ENCODE measurements at places on chromosomes 4 and X. TPM values are rescaled to one million over a fixed set of nuclear protein-coding genes. Genes with fewer than 3 reads are reported as not detected.
A peak's percentile ranks its signal among the peaks of the same experiment; 100 is the strongest.

- DNase-seq, result no peak
Measured at GRCh38 chr4:169203891-169204290, 66.9 kb downstream of the SH3RF1 start.

- peak; percentile 25 for DNase-seq
Measured at GRCh38 chrX:135477576-135477975, 42.9 kb upstream of the INTS6L start.

DNA sequence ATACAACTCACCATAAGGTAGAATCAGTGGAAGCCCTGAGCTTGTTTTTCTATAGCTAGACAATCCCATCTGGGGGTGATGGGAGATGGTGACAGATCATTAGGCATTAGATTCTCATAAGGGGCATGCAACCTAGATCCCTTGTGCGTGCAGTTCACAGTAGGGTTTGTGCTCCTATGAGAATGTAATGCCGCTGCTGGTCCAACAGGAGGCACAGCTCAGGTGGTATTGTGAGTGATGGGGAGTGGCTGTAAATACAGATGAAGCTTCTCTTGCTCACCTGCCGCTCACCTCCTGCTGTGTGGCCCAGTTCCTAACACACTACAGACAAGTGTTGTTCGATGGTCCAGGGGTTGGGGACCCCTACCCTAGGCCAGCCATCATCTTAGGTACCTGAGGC is 5.9 kb upstream of the GATB start:
- DNase-seq, result no peak

DNA sequence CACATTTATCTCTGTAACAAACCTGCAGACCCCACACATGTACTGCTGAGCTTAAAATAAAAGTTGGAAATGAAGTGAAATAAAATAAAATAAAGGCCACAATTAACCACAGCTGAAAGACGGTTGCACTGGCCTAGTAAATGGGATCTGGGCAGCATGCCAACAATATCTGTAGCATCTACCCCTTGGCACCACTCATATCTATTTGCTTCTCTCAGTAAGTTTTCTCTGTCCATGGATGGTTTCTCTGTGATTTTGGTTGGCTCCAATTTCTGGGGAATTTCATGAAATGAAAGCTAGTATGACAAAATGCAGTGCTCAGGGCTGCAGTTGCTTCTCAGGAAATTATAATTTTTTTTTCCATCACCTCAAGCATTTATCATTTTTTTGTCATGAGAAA is 172.0 kb upstream of the IL15 start:
- DNase-seq, result no peak

DNA sequence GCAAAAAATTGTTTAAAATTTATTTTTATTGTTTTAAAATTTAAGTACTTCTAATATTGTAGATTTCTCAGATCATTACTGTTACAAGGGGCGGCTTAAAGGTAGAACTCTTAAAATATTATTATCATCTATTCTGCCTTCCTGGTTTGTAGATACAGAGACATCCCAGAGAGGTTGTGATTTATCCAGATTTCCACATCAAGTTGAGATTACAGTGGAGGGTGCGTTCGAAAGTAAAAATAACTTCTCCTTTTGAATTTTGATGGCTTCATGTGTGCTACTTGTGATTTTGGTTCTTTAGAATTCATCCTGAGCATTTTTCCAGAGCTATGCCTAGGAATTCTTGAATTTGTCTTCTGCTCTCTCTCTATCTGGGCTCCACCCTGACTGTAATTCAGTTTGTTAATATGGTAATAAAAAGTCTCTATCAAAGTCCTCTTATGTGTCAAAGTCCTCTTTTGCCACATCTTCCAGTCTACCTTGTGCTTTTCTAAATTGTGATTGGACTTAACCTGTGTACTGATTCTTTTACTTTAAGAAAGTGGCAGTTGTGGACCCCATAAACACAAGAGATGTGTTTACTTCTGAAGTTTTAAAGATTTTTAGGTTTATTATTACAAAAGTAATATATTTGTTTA is 37.2 kb downstream of the CLCN3 start:
- DNase-seq, result no peak

GRCh38 chr4:38310446-38311043 is 350.3 kb downstream of the PTTG2 start:
- peak; percentile 51 for DNase-seq

DNA sequence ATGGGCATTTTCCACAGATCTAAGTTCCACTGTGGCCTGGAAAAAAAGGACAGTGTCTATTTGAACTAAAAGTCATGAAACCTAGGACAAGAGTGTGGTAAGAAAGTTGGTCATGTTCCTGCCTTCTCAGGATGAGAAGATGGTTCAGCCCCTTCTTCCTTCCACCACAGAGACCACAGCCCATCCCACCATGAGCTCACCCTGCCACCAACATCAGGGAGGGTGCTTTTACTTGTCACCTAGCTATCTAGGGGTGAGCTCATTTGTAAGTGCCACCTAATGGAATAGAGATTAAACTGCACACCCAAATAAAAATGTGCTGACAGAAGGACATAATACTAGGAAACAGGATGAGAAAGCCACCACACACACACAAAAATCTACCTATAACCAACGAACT is 235.9 kb downstream of the SPIN4 start:
- no peak for DNase-seq

DNA sequence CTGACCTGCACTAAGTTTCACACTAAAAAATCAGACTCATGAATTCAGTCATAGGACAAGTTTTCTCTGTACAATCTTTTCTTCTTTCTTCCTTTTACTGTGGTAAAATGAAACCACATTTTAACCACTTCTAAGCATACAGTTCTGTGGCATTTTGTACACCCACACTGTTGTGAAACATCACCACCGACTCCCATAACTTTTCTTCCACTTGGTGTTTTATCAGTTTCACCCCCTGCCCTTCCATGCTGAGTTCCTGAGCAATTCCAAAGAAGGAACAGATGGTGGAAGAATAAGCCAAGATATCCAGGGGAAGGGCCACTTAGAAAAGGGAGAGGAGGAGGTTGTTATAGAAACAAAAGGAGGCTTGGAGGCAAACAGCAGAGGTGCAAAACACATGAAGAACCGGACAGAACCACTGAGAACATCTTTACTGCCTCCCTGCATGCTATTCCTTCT is 22.6 kb downstream of the SLC25A4 start:
- DNase-seq, result no peak

DNA sequence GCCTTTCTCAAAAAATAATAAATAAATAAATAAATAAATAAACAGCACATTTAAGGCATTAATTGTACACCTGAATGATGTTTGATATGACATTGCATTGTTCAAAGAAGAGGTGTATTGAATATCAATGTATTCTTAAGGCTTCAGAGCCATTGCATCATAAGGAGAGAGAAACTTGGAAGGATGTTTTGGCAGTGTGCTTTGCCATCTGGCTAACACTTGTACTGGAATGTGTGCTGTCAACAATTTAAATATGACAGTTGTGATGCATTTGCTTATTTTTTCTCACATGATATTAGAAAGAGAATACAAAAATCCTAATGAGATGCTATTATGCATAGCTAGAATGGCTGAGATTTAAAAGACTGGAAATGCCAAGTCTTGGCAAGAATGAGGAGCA is 67.8 kb downstream of the FAM133A start:
- no peak for DNase-seq

- DNase-seq, result peak; percentile 8
Measured at GRCh38 chr4:2343476-2343875, 75.0 kb downstream of the ZFYVE28 start.

GRCh38 chr4:184583738-184584502 is 65.3 kb downstream of the CASP3 start:
- DNase-seq, result no peak

DNA sequence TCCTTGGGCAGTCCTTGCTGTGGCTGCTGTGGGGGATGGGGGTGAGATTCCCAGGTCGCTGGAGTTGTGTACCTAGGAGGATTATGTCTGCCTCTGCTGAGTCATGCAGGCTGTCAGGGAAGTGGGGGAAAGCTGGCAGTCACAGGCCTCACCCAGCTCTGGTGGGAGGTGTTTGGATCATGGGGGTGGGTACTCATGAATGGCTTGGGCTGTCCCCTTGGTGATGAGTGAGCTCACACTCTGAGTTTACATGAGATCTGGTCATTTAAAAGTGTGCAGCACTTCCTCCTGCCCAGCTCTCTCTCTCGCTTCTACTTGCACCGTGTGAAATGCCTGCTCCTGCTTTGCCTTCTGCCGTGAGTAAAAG is 24.6 kb upstream of the PDLIM3 start:
- no peak for DNase-seq

DNA sequence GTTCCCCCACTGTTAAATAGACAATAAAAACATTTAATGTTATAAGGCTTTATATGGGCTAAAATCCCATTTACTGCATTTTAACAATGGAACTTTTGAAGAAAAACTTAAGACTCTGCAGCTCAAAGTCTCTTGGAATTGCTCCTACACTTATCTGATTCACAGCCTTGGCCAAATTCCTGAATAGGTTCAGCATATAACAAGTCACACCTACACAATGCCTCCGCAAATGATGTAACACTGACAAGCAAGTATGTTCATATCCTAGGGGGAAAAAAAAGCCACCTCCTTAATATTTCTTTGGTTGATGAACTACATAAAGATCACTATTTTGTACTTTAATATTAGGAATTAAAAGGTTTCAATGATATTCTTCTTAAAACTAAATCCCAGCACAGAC is 34.5 kb downstream of the RPS6KA6 start:
- no peak for DNase-seq

GRCh38 chrX:16711219-16711811 is 1.2 kb downstream of the CTPS2 start:
- DNase-seq, result no peak

DNA sequence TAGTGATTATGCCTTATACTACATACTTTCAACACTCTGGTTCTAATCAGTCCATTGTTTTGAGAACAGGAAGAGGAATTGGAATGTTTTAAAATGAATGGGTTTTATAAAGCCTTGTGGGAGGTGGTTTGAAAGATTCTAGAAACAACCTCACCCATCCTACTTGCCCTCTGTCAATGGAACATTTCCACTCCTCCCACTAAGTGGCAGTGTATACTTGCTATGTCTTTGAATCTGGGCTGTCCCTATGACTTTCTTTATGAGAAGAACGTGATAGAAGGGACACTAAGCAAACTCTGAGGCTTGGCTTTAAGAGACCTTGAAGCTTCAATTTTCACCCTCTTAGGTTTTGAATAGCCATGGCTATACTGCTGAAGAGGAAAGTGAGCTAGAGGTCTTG is 611.2 kb downstream of the PPP4R3C start:
- no peak for DNase-seq

DNA sequence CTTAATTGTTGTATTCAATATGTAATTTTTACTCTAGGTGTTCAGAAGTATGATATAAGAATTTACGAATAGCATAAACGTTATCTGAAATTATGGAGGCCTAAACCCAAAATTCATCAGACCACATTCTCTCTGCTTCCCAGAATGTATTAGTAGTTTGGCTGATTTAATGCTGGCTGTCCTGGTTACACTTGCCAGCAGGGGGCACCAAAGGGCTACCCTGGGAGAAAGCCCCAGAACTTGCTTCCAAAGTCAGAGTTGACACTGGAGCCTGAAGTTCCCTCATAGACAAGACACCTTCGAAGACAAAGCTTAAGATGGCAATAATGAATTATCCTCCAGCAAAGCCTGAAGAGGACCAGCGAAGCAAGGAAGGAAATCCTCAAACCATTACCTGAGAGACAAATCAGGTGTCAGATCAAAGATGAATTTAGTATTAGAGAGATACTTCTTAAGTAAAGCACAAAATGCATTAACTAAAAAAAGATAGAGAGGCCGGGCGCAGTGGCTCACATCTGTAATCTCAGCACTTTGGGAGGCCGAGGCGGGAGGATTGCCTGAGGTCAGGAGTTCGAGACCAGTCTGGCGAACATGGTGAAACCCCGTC is 11.3 kb upstream of the ANOS1 start:
- peak; percentile 59 for DNase-seq

DNA sequence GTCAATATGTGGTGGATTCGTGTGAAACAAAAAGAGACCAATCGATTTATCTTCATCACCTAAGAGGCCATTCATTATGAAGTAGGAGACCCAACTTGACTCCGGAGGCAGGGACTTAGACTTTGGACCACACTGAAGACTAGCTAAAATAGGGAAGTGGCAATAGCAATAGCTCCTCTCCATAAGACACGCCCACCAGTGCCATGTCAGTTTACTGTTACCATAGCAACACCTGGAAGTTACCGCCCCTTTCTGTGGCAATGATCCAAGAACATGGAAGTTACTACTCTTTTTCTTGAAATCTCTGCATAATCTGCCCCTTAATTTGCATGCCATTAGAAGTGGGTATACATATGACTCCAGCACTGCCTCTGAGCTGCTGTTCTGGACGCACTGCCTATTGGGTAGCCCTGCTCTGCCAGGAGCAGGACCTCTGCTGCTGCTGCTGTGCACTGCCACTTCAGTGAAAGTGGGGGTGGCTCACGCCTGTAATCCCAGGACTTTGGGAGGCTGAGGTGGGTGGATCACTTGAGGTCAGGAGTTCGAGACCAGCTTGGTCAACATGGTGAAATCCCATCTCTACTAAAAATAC is 163.2 kb downstream of the PRKX start:
- no peak for DNase-seq

GRCh38 chrX:9147726-9148125 is 113.8 kb upstream of the FAM9B start:
- no peak for DNase-seq

GRCh38 chrX:46330981-46331380 is 214.2 kb downstream of the ZNF674 start:
- DNase-seq, result no peak

STAP1 gene
- total RNA-seq, result 28.4 TPM

DCLK2 gene
- total RNA-seq, result not detected

ADH6 gene
- not detected for total RNA-seq

WDR45 gene
- total RNA-seq, result 55.1 TPM

FAM114A1 gene
- total RNA-seq, result 0.33 TPM

USO1 gene
- total RNA-seq, result 34.6 TPM

SPP1 gene
- total RNA-seq, result 24.0 TPM

S100P gene
- total RNA-seq, result not detected

CFAP299 gene
- not detected for total RNA-seq

UCP1 gene
- not detected for total RNA-seq
